ENCODE measurements at places on chromosomes 11 and 22. TPM values are rescaled to one million over a fixed set of nuclear protein-coding genes. Genes with fewer than 3 reads are reported as not detected.
A peak's percentile ranks its signal among the peaks of the same experiment; 100 is the strongest.

GRCh38 chr11:76841923-76842452 lies 18.7 kb upstream of the ACER3 start:
- DNase-seq = no peak

- DNase-seq = no peak
These were observed 23.0 kb downstream of the SIK3 start for GRCh38 chr11:117075186-117075585.

The PGA5 gene
- total RNA-seq = 2.6 TPM

The PATE4 gene
- total RNA-seq = not detected

The VPREB3 gene
- not detected for total RNA-seq

The PATL1 gene
- total RNA-seq = 32.5 TPM

- DNase-seq = no peak
These were observed 1.8 kb downstream of the FJX1 start for GRCh38 chr11:35619855-35620640.

DNA sequence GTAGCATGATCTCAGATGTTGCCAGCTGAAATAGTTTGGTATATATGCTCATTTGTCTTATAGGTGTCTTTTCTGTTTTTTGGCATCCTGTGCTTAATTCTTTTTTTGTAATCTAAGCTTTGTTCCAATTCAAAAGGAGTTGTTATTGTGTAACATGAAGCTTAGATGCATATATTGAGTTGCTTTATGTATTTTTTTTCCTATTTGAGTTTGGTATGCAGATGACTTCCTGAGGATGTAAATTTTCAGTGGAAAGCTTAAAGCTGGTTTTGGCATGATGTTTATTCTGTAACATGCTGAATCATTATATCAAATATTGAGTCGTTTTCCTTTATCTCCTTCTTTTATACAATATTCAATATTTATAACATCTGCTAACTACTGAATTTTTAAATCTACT lies 69.4 kb downstream of the DDX10 start:
- no peak for DNase-seq

The OR2D2 gene
- total RNA-seq = not detected

GRCh38 chr11:78957476-78958245 lies 383.0 kb upstream of the NARS2 start:
- DNase-seq = no peak

- no peak for DNase-seq
These were observed 380.5 kb downstream of the TENM4 start for GRCh38 chr11:79060081-79060953.

- no peak for DNase-seq
These were observed 44.0 kb downstream of the LIF start for GRCh38 chr22:30202531-30203006.

- no peak for DNase-seq
These were observed 40.8 kb downstream of the TBC1D22A start for GRCh38 chr22:46803031-46803880.

- no peak for DNase-seq
These were observed 260.2 kb upstream of the ISX start for GRCh38 chr22:34805771-34806170.

The BIRC3 gene
- total RNA-seq = 5.3 TPM

DNA sequence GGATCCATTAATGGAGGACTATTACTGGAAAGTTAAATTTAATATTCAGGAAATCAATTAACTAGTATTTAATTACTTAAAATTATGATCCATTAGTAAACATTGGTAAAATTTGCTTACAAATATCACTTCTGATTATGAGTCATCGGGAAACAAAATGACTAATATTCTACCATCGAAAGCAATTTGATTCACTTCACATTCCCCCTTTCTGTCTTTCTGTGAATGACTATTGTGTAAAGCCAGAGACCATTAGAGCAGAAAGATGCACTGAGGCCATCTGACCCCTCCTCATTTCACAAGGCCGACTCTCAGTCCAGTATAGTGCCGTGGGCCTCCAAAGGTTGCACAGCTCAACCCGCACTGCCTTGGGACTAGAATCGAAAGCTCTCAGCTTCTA lies 619.0 kb downstream of the OPCML start:
- no peak for DNase-seq

DNA sequence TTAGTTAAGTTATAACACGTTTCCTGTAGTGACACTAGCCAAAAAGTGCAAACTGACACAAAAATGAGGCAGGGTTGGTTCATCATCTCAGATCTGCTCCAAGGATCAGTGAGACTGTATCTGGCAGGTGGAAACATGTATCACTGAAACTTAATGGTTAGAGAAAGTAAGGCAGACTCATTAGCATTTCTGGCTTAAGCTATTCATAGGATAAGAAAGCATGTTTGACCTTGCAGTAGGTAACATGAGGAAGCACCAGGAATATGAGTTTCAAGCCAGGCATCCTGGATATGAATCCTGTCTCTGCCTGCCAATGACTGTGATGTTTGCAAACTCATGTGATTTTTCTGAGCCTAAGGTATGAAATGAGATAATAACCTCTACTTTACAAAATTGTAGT lies 732.1 kb downstream of the NELL1 start:
- DNase-seq = no peak

DNA sequence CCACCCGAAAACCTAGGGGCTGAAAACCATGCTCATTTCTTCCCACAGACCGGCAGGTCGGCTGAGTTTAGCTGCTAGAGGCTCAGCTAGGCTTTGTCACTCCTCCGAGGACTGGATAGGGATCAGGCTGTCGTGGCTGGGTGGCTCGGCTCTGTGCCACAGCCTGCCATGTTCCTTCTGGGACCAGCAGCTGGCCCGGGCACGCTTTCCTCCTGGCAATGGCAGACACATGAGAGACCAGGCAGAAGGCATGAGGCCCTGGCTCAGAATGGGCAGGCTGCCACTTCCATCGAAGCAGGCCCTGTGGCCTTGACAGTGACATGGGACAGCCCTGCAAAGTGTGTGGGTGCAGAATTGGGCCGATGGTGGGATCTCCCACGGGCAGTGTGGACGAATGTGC lies 20.9 kb downstream of the PARVG start:
- peak; percentile 83 for DNase-seq

The GRAMD1B gene
- 7.7 TPM for total RNA-seq

DNA sequence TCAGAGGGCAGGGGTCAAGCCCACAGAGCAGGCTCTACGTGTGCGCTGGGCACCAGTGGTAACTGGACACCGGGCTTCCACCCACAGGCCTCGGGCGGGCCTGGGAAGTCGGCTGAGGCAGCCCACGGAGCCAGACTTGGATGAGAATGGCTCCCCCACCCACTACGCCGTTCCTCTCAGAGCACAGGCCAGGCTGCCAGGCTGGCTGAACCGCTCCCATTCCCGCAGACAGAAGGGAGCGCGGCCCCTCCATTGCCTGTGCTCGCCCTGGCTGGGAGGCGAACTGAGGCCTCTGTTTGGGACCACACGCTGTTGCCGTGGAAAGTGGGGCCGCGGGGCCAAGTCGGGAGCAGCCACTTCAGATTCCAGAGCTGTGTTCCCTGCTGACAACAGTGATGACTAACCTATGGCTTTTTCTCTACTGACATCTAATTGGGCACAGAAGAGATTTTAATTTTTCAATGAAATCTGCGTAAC lies 63.9 kb downstream of the MYH9 start:
- DNase-seq = no peak

- peak; percentile 76 for DNase-seq
These were observed 114.2 kb downstream of the KCNQ1 start for GRCh38 chr11:2558861-2559526.

DNA sequence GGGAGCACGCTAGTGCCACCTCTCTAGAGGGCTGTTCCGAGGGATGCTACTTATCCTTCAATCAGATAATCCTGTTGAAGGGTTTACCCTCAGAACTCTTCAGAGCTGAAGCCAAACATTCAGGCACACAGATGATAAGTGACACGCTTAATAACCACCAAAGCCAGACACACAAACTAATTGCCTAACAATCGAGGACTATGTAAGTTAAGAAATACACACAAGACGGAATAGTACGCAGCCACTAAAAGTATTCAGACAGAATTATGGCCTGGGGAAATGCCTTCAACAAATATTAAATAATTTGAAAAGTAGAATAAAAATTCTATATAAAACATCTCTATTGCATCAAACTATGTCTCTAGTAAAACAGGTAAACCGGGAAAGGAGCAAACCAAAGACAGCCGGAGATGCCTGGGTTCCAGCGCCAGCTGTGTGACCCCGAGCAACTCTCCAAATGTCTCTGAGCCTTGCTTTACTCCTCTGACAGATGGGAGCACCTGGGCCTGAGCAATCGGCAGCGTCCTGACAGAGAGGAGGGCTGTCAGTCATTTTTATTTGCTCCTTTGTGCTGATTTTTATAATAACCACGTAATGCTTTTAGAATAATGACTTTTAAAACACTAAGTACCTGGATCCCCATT lies 11.3 kb downstream of the LRFN4 start:
- DNase-seq = no peak

DNA sequence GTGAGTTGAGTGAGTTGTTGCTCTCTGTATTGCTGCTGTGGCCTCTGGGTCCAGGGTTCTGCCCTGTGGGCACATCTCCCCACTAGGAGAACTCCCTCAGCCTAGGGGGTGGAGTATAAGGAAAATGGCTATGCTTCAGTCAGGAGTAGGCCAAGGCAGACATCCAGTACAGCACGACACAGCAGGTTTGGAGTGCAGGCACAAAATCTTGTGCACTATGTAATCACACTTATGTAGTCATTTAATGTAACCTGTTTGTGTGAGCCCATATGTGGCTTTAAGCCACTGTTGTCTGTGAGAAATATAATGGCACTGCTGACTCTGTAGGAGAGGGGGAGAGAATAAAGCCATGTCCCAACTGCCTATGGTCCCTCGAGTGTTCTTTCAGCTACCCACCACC lies 90.1 kb downstream of the CCDC83 start:
- DNase-seq = no peak

DNA sequence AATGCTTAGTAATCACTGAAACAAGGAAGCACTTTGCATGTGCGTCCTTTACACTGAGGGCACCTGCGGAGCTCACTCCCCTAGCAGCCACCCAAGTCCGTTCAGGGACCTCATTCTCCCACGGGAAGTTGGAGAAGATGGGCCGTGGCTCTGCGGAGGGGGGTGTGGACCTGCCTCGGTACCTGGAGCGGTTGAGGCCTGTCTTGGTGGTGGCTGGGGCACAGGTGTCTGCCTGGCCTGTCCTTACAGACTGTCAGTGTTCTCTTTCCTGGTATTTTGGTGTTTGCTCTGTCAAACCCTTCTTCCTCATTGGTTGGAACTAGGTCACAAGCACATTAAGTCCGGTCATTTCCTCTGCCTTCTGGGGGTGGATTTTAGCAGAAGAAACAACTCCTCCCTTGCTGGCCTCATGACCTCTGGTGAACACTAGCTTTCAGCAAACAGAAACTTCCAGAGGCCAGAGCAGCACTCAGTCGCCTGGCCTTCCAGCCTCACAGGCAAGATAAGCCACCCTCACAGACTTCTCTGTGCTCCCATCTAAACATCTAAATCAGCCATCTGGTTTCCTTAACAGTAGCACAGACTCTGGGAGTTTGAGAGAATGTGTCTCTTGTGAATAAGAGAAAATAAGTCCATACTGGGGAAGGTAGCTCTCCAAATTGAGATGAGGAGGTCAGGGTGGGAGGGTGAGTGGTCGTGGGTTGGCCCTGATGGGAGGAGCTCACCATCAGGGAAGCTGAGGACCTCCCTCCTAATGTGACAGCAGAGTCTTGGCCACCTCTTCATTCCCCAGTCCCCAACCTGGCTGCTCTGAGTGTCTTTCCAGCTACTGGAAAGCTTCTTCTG lies 8.6 kb downstream of the SNAP29 start:
- no peak for DNase-seq

The FTH1 gene
- 7,690 TPM for total RNA-seq

DNA sequence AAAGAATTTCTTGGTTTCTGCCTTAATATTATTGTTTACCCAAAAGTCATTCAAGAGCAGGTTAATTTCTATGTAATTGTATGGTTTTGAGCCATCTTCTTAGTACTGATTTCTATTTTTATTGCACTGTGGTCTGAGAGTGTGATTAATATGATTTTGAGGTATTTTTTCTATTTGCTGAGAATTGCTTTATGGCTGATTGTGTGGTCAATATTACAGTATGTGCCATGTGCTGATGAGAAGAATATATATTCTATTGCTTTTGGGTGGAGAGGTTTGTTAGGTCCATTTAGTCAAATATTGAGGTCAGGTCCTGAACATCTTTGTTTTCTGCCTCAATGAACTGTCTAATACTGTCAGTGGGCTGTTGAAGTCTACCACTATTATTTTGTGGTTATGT lies 20.7 kb upstream of the RAB38 start:
- DNase-seq = no peak

GRCh38 chr11:101872171-101872882 lies 42.5 kb upstream of the CEP126 start:
- DNase-seq = no peak
